Occipital lobe (tissue), 3 donors: ENCODE measurements at places on chromosomes 12 and 14. TPM values are rescaled to one million over a fixed set of nuclear protein-coding genes. Genes with fewer than 3 reads are reported as not detected.
A peak's percentile ranks its signal among the peaks of the same experiment; 100 is the strongest.

GRCh38 chr14:55297611-55298499, 26.6 kb downstream of the FBXO34 start:
- no peak for DNase-seq

GRCh38 chr12:57166971-57167371, 19.6 kb upstream of the LRP1-AS start:
- DNase-seq = peak; percentile 14

The P2RX2 gene
- total RNA-seq = not detected

GRCh38 chr12:46917821-46918220, 92.0 kb upstream of the SLC38A4 start:
- DNase-seq = no peak

DNA sequence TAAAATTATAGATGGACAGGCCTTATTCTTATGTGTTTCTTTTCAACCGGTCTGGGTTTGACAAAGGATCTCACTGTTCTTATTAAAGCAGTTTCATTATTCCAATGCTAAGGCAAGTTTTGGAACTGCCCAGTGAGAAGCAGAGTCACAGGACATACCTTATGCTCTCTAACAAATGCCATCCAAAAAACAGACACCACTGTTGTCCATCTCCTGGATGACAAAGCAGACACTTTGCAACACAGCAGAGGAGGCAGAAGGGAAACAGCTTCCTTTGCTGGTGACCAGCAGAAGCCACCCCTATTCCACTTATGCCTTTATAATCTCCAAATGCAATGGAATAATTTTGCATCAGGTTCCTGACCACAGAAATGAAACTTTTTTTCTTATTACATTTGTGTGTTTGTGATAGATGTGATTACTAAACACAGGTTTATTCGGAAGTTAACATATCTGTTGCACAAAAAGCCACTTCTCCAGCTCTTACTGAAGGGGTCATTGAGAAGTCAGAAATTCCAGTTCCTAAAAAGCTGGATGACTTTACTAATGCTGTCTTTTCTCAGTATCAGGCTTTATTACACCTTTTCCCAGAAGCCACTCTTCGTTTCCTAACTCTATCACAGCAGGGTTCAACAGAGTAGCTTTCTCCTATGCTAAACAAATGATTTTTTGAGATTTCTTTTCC, 115.6 kb downstream of the BTG1 start:
- DNase-seq = no peak

DNA sequence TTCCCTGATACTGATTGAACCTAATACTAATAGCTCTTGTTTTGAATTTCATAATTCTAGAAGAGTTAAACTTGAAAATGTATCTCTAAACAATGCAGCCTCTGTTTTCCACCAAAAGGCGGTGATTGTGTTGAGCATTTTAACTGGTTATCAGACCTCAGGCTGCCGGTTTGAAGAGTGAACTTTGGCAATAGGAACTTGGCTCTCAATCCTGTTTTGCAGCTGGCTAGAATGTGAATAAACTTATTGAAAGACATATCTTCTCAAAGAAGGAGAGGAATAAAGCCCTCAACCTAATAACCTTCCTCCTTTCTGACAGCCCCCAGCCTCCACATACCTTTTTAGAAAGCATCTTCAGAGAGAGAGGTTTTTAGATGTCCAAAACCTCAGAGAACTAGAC, 105.4 kb downstream of the SRGAP1 start:
- no peak for DNase-seq

DNA sequence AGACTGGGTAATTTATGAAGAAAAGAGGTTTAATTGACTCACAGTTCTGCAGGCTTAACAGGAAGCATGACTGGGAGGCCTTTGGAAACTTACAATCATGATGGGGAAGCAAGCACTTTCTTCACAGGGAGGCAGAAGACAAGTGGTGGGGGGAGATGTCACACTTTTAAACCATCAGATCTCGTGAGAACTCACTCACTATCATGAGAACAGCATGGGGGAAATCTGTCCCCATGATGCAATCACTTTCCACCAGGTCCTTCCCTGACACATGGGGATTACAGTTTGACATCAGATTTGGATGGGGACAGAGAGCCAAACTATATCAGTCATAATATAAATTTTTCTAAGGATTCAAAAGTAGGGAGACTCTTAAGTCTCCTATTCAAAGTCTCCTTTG, 46.0 kb downstream of the SPIC start:
- DNase-seq = no peak

- DNase-seq = no peak
Measured at GRCh38 chr12:121196902-121197301, 13.0 kb upstream of the P2RX4 start.

The MYO1H gene
- 0.16 TPM for total RNA-seq

- DNase-seq = no peak
Measured at GRCh38 chr12:82833481-82833880, 146.8 kb downstream of the TMTC2 start.

DNA sequence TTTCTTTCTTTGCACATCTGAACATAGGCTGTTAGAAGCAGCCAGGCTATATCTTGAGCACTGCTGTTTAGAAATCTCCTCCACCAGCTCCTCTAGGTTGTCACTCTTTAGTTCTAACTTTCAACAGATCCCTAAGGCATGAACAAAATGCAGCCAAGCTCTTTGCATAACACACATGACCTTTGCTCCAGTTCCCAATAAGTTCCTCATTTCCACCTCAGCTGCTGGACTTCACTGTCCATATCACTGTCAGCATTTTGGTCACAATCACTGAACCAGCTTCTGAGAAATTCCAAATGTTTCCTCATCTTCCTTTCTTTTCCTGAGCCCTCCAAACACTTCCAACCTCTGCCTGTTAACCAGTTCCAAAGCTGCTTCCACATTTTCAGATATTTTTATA, 27.6 kb upstream of the C14orf132 start:
- DNase-seq = no peak

GRCh38 chr12:9650151-9650576, 19.3 kb upstream of the CLEC2D start:
- no peak for DNase-seq

GRCh38 chr12:23282701-23283100, 657.7 kb downstream of the ETNK1 start:
- no peak for DNase-seq

DNA sequence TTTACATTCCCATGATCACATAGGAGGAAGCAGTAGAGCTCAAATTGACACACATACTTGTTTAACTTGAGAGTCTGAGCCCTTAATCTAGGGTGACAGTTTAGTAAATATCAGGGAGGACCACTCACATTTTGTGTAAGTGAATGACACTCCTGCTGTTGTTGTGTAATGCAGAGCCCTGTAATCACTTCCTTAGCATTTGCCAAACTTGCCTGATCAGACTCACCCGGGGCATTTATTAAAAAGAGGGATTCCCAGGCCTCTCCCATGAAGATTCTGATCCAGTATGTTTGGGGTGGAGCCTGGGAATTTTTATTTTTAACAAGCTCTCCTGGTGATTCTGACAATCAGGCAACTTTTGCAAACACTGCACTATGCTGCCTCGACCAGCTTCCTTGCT, 119.6 kb downstream of the NUAK1 start:
- DNase-seq = no peak

GRCh38 chr12:129887101-129887500, 16.7 kb downstream of the TMEM132D start:
- DNase-seq = no peak

GRCh38 chr12:117011988-117012805, 87.0 kb downstream of the TESC start:
- DNase-seq = no peak
